Activated CD4-positive, alpha-beta T cell treated with anti-CD3 and anti-CD28 coated beads, Interleukin-2, amount 50 U/mL, for 48 hours (primary cell): ENCODE measurements at places on chromosomes 4 and X.

DNA sequence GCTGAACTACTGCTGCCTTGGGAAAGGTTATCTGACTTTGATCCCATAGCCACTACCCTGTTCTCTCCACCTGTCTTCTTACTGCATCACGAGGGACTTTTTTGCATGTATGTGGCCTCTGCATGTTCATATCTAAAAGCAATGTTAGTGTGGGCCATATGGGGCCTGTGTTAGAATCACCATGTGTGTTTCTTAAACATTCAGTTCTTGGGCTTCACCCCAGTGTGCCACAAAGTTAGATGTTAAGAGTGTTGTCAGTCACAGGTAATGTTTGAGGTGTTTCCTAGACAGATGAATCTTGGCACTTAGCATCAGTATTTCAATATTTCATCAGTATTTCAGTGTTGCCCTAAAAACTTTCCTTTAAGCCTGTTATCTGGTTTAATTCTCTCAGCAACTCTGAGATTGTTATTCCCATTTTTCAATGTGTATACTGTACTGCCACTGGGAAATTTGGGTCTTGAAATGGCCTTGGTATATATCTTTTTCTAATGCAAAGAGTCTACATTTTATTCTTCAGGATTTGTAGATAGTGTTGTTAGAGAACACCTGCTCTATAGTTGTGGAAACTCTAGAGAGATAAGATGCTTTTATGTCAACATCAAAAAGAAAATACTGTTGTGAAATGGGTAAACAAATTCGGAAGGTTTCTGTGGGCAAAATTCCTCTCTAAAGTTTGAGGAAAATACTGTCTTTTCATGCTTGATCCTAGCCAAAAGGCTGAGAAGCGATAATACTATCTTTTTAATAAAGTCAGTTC lies 259.7 kb downstream of the BMPR1B start:
- no peak for DNase-seq

DNA sequence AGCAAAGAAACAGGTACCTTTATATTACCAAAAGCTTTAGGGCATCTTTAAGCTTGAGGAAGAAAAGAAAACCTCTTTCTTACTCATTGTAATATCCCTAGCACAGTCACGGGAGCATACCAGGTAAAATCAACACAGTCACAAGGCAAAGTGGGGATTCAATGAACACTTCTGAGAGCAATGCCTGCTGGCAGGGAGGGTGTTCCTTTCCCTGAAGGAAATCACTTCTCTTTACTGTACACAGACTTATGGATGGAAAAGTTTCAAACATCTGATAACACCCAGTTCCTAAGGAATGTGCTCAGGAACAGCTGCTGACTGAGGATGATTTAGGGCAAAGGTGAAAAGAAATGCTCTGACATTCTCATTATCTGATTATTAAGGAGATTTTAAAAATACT lies 94.8 kb downstream of the MAML3 start:
- no peak for DNase-seq

- no peak for DNase-seq
Measured at GRCh38 chr4:160562661-160563060, 1459.8 kb downstream of the RAPGEF2 start.

- DNase-seq = no peak
Measured at GRCh38 chrX:38847206-38847902, 46.1 kb downstream of the MID1IP1 start.

DNA sequence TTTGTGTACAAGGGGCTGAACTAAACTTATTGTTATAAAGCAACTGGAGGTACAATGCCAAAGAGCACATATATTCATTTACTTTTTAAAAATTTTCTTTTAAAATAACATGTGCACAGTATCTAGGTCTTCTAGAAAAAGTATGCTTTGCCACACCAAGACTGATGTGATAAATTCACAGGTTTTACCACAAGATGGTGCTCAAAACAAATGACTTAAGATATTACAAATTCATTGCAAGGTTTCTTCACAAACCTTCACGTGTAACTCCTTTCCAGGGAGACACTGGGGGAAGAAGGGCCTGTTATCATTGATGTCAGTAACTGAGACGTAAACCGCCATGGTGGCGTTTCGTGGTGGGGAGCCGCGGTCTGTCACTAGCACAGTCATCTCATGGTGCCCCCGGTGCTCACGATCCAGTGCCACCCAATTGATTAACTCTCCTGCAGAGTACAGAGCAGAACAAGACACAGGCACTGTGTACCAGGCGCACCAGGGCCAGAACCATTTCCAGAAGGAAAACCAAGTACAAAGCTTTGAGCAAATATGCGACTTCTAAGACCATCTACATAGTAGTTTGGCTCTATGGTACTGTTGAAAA lies 162.2 kb downstream of the DCHS2 start:
- DNase-seq = no peak
